A549 treated with CORT108297 at 1 μM for 4 hours (cell line): ENCODE measurements at places on chromosomes 11 and 22. TPM values are rescaled to one million over a fixed set of nuclear protein-coding genes. Genes with fewer than 3 reads are reported as not detected.

Gene ASPHD2
- 0.71 to 1.5 TPM (median 1.4 TPM) in 5 replicates for total RNA-seq

Gene LARGE1
- 3.6 to 5.9 TPM (median 3.8 TPM) in 5 replicates for total RNA-seq

Gene SHISAL1
- total RNA-seq, result 5.4 to 6.7 TPM (median 6.1 TPM) in 5 replicates

Gene CLDN5
- not detected in 5 replicates for total RNA-seq

Gene HBG2
- not detected in 5 replicates for total RNA-seq

Gene VWCE
- total RNA-seq, result 0.48 to 0.72 TPM (median 0.61 TPM) in 5 replicates

Gene TTC28
- total RNA-seq, result 2.2 to 3.3 TPM (median 3.0 TPM) in 5 replicates

Gene TSPAN32
- total RNA-seq, result not detected in 5 replicates

Gene ARHGAP42
- 4.8 to 8.0 TPM (median 5.6 TPM) in 5 replicates for total RNA-seq

Gene ABCC8
- total RNA-seq, result 1.5 to 2.3 TPM (median 1.8 TPM) in 5 replicates

Gene MAJIN
- total RNA-seq, result not detected in 5 replicates

Gene NKAPD1
- 12.1 to 18.8 TPM (median 14.4 TPM) in 5 replicates for total RNA-seq

Gene TMEM151A
- 1.8 to 4.6 TPM (median 3.3 TPM) in 5 replicates for total RNA-seq

Gene B4GALNT4
- total RNA-seq, result 11.1 to 25.3 TPM (median 20.4 TPM) in 5 replicates

Gene QSER1
- 13.2 to 18.9 TPM (median 18.2 TPM) in 5 replicates for total RNA-seq

Gene ABTB2
- total RNA-seq, result 21.6 to 35.4 TPM (median 29.7 TPM) in 5 replicates

Gene PVALB
- not detected in 5 replicates for total RNA-seq

Gene MGAT3
- total RNA-seq, result 0.28 to 0.57 TPM (median 0.47 TPM) in 5 replicates

Gene GP1BB
- 0.28 to 1.8 TPM (median 1.6 TPM) in 5 replicates for total RNA-seq

Gene VWA5A
- 0.20 to 0.45 TPM (median 0.32 TPM) in 5 replicates for total RNA-seq

Gene DTX4
- 4.1 to 5.6 TPM (median 4.8 TPM) in 5 replicates for total RNA-seq

Gene C11orf42
- total RNA-seq, result not detected in 5 replicates

Gene SCN3B
- 0.09 to 0.22 TPM (median 0.16 TPM) in 5 replicates for total RNA-seq
